ENCODE measurements at places on chromosomes 7 and 10.
A peak's percentile ranks its signal among the peaks of the same experiment; 100 is the strongest.

- peak; percentile 57 for DNase-seq
Observed at GRCh38 chr10:21961847-21962246, 41.7 kb downstream of the DNAJC1 start.

GRCh38 chr7:13628239-13629001 is 361.0 kb downstream of the ETV1 start:
- peak; percentile 63 for DNase-seq

- DNase-seq, result peak; percentile 16
Observed at GRCh38 chr7:98802088-98802780, 67.6 kb downstream of the TMEM130 start.

DNA sequence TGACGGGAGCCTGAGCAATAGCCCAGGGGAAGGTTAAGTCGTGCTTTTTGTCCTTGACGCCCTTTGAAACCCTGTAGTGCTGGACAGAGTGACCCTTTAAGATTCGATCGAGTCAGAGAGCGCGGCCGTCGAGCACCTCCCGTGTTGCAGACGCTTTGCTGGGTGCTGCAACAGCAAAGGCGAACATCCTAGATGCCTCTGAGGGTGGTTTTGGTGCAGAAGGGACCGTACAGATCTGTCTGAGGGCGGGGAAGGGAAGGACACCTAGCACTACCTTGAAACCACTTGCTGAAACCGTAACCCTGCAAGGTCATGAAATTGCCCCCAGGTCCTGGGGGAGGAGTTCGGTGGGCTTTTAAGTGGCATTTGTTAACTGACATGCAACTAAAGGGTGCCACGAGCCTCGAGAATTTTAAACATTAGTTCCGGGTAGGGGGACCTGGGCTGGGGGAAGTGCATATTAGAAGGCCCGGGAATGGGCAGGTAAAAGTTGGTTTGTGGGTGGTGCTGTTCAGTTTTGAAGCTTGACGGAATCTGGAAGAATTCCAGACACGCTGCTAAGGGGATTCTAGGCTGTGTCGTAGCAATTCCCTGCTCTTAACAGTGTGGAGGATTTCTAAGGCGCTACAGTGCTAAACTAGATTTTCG is 786 bp downstream of the ATP5F1C start:
- peak; percentile 46 for DNase-seq

DNA sequence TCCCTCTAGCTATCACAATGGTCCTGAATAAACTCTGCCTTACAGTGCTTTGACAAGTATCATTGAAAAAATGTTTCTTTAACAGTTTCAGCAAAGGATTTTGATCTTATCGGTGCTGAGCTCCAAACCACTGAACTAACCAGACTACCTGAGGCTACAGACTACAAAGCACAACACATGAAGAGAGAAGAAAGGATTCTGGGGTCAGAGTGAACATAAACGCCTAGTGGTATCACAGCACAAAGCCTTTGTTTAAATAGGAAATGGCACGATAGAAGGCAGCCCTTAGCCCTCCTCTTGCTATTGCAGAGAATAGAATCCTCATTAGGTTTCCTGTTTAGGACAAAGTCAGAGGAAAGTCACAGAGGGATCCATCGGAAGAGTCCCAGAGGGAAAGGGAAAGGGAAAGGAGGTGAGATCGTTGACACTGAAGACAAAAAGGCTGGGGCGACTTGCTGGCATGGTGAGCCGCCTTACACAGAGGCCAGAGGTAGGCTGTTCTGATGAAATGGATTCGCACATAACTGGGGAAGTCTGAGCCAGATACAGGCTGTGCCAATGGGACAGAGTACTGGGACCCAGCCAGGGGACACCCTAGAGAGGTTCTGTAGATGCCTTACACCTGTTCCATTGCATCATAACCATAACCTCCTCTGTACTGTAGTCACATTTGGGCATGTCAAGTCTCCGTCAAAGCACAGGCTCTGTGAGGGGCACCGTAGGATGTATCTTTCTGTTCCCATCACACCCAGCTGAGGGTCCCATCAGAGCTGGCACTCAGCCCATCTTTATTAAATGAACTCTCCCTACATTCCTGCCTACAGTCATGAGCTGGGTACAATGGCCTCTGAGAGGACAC is 71.5 kb downstream of the XPNPEP1 start:
- DNase-seq, result no peak

GRCh38 chr10:78937800-78938694 is 130.7 kb upstream of the ZMIZ1 start:
- DNase-seq, result no peak

GRCh38 chr10:49597426-49598163 is 12.5 kb upstream of the SLC18A3 start:
- DNase-seq, result no peak

GRCh38 chr7:40598915-40599314 is 464.1 kb downstream of the SUGCT start:
- DNase-seq, result no peak

GRCh38 chr10:60921633-60922032 is 22.4 kb downstream of the RHOBTB1 start:
- no peak for DNase-seq

GRCh38 chr10:93206652-93207051 is 133.0 kb downstream of the CYP26A1 start:
- DNase-seq, result peak; percentile 6

DNA sequence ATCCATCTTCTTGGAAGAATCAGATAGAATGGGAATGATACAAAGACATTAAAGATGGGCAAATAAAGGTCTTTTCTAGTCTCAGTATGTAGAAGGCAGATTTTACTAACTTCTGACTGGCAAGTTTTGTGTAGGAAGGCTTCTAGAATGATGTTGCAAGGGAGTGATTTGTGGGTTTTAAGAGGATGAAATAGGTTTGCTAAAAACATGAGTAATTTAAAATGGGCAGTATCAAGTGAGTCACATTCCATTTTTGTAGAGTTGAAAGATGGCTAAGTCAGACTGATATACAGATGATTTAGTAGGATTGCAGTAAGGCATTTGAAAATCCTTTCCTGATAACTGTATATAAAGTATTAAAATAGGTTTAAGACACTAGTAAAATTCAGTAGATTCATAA is 777.4 kb downstream of the SORCS1 start:
- peak; percentile 93 for DNase-seq

- peak; percentile 28 for DNase-seq
Observed at GRCh38 chr7:83996879-83997278, 197.7 kb downstream of the SEMA3A start.

- no peak for DNase-seq
Observed at GRCh38 chr7:83365746-83366145, 203.1 kb upstream of the PCLO start.

GRCh38 chr10:1659221-1659791 is 78.0 kb downstream of the ADARB2 start:
- DNase-seq, result no peak

- DNase-seq, result no peak
Observed at GRCh38 chr7:38187794-38188440, 9.9 kb downstream of the STARD3NL start.

- DNase-seq, result peak; percentile 12
Observed at GRCh38 chr10:63391812-63392211, 74.0 kb downstream of the JMJD1C start.

DNA sequence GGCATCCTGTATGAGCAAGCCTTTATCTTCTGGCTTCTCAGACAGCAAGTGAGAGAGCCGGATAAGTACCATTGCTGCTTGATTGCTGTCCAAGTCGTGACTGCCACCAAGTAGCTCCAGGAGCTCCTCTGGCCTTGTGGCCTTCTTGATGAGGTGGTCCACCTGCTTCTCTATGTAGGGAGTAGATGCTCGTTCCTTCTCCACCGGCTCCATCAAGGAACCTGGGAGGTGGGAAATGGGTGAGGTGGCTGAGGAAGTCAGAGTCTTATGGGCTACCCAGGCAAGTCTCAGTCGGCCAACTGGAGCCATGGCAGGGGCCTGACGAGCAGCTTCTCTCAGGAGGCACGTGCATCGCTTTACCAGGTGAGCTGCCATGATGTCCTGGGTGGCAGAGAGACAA is 2.6 kb downstream of the TBRG4 start:
- DNase-seq, result no peak

DNA sequence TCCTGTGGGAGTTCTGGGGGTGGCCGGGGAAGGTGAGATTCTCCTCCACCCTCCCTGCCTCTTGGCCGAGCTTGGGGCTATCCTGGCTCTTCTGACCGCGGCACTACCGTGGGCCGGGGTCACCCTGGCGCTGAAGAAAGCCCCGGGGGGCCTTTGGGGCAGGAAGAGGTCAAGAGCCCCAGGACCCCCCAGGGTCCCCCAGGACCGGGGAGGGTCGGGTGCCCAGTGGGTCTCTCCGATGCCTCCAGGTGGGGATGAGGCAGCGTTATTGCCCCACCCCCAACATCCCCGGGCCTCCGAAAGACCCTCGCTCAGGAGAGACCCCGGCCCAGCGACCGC is 439 bp upstream of the KNDC1 start:
- no peak for DNase-seq

GRCh38 chr10:46287846-46288477 is 1.2 kb downstream of the ANTXRL start:
- DNase-seq, result peak; percentile 66

DNA sequence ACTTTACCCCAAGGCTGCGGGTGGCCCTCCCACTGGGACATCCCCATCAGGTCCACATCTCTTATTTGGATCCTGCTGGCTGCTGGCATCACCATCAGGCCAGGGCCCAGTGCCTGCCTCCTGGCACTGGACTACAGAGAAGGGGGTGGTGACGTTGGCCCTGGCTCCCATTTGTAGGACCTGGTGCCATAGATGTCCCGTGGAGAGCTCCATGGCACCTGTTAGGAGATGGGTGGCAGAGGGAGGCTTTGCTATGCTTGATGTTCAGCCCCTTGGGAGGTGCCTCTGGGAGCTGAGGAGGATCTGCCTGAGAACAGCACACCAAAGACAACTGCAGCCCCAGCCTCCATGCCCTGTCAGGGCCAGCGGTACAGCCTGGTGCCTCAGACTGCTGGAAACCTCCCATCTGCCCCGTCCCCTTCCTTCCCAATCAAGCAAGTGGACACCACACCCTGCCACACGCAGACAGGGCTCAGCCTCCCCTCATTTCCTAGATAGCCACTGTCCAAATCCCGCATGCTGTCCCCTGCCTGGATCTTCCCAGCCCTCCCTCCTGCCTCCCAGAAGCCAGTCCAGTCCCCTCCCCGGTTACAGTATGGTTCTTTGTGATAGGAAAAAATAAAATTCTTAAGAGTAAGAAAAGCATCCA is 230.0 kb upstream of the GRB10 start:
- DNase-seq, result no peak

DNA sequence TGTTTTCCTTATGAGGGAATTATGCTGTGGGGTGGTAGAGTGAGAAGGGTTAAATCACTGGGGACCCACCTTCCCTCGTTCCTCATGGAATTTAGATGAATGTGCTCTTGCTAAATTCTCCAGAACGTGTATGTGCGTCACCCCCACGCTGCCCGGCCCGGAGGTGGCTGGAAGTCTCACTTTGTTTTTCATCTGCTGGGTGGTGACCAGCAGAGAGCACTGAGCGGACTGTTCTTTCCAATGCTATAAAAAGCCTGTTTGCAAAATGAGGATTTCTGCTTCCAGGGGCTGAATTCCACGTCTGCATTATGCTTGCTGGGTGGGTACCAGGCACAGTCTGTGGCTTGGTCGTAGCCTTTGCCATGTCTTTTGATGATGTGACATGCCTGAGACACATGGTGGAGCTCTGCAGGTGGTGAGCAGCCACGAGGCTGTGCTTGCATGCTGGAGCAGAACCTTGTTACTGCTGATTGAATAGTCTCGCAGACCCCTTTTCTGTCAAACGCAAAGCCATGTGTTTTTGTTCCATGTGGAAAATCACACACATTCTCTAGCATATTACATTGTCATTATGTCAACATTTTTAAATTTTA is 31.9 kb upstream of the INSYN2A start:
- DNase-seq, result peak; percentile 27

GRCh38 chr10:81036257-81036656 is 498.6 kb downstream of the SH2D4B start:
- no peak for DNase-seq

GRCh38 chr10:68364101-68364886 is 31.6 kb upstream of the PBLD start:
- DNase-seq, result peak; percentile 18

- no peak for DNase-seq
Observed at GRCh38 chr10:128431083-128431482, 304.9 kb upstream of the MKI67 start.

- no peak for DNase-seq
Observed at GRCh38 chr7:105060923-105061322, 46.9 kb downstream of the KMT2E start.

GRCh38 chr7:26186364-26187311 is 13.9 kb downstream of the HNRNPA2B1 start:
- DNase-seq, result no peak

GRCh38 chr10:16945593-16945992 is 128.4 kb upstream of the RSU1 start:
- no peak for DNase-seq

- peak; percentile 29 for DNase-seq
Observed at GRCh38 chr10:113872139-113873030, 17.9 kb downstream of the NHLRC2 start.

DNA sequence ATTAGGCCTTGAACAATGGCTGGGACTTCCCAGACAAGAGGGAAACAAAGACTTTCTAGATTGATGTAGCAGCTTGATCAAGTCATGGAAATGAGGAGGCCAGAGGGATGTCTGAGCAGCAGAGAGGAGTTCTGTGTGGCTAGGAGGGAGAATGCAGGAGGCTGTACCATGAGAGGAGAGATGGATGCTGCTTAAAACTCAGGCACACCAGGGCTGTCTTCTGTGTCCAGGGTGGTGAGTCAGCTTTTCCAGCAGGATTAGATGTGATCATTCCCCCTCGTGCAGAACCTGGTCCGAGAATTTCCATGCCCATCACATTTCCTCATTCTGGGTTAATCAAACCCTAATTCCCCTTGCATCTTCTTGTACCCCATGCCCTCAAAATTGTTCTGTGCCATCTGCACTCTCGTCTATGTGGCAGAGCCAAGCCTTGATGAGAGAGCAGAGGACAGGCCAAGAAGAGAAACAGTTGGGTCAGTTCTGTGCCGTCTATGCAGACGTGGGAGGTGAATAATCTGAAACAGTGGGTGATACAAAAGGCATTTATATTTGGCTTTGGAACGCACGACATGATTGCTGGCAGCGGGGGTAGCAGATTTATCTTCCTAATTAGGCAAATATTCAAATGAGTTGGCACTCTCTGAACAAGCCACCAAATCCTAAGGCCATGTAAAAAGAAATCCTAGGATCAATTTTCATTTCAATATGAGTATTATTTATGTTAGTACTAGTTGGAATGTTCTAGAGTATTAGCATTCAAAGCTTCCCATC is 160.7 kb downstream of the TMEM178B start:
- DNase-seq, result no peak

DNA sequence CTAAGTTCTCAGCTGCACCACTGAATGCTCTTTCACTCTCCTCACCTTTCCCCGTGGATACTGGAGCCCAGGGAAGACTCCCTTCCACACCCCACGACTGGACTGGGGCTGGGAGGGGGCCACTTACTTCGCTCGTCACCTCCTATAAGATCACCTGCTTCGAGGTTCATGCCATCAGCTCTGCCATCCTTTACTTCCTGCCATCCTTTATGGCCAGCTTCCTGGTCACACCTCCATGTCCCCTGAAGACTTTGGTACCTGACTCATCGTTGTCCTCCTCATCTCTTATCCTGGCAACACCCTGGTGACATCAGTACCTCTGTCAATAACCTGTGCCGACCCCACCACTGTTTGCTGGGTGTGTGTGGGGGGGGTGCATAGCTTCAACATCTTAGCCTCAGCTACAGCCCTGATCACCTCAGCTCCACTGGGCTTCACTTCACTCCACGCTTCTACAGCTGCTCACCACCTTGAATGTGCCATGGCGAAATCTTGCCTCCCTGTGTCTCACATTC is 8.7 kb upstream of the VDAC2 start:
- no peak for DNase-seq

- DNase-seq, result peak; percentile 33
Observed at GRCh38 chr10:91328320-91328984, 81.7 kb upstream of the HECTD2 start.
